ENCODE measurements at places on chromosomes 11 and 22.

DNA sequence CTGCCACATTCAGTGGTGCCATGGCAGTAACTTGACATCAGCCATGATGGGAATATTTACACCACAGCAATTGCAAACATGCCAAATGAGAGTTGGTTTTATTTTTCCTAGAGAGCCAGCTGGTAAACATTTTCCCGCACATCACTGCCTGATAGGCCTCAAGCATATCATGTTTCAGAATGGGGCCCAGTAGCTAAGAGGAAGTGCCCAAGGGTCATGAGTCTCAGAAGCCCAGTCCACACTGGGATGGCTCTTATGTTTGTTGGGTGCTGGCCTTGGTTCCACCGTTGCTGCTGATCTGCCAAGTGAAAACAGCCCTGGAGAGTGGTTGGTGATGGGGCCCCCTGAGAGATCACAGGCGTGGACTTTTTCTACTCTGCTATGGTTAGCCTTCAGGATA is 64.3 kb upstream of the NAV2 start:
- no peak for DNase-seq

DNA sequence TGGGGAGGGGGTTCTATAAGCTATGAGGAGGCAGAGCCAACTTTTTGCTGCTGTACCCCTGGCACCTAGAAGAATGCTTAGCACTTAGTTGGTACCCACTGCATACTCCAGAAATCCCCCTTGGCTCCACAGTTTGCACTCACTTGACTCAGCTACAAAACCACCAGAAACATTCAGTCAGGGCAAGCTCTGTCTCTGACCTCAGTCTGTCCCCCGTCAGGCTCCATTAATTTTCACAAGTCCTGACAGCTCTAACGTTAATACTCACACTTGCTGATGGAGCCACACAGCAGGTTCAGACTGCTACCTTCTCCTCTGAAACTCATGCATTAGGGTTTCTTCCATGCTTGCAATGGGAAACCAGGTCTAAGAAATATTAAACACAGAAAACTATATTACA is 81.7 kb downstream of the MPPED2 start:
- DNase-seq: no peak

GRCh38 chr11:27295928-27296327 is 67.1 kb downstream of the CCDC34 start:
- DNase-seq: no peak

DNA sequence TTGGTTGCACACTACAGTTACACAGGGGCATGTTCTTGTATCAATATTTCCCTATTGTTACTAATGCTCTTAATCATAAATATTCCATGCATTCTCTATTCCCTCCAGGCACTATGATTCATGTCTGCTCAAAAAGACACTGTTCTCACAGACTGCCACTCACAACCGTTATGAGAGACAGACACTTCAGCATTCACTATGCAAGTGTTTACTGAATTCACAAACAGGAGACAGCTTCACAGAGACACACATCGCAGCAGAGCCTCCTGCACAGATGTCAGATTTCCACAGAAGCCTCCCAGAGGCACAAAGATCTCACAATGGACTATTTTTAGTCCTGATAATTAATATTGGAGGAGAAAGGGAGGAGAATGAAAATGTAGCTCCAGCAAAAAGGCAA is 930.4 kb downstream of the OPCML start:
- DNase-seq: no peak

DNA sequence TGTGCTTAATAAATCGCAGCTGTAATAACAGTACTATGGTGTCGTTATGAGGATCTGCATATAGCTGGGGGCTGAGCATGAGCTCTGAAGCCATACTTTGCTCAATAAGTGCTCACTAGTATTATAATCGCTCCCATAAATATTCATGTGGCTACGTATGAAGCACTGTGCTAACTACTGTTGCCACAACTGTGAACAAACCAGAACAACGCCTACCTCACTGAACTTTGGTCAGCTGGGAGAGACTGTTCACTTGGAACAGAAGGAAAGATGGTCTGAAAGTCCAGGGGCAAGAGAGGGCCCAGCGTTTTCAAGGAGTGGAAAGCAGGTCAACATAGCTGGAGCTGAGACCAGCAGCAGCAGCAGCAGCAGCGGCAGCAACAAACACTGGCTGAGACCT is 141.6 kb downstream of the EFCAB6 start:
- no peak for DNase-seq

DNA sequence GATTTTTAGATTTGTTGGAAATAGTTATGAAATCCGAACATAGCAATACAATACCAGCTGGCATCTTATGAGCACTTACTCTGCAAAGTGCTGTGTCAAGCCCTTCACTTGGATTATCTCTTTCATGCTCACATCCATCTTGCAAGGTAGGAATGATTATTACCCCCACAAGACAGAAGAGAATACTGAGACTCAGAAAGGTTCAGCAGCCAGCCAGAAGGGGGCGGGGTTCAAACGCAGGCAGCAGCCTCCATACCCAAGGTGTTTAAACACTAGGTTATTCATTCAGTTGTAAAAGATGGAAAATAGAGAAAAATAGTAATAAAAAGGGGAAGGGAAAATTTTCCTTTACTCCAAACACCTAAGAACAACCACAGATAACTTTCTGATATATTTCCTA is 158.5 kb downstream of the CCDC34 start:
- no peak for DNase-seq

DNA sequence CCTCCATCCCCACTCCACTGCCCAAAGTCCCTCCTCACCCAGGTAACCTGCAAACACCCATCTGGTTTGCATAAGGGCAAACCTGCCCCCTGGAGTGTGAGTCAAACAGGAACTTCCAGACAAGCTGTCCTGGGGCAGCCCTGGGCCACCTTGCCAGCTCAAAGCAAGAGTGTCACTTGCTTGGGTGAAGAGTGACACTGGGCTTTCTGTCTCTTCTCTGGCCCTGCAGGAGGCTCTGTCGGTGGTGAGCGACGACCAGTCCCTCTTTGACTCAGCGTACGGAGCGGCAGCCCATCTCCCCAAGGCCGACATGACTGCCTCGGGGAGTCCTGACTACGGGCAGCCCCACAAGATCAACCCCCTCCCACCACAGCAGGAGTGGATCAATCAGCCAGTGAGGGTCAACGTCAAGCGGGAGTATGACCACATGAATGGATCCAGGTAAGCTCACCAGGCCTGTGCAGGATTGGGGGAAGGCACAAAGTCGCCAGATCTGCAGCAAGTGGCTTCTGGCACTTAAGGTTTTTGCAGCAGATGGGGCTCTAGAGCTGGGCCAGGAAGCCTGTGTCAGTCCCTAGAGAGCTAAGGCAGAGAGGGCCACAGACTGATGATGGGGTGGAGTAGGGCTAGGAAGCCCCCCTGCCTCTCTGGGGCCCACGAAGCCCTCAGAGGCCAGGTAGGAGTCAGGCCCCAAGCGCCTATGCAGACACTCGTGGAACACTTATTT is 64.2 kb downstream of the FLI1 start:
- DNase-seq: peak; percentile 6

GRCh38 chr11:56846631-56847576 is 98.4 kb upstream of the OR9G4 start:
- DNase-seq: no peak

DNA sequence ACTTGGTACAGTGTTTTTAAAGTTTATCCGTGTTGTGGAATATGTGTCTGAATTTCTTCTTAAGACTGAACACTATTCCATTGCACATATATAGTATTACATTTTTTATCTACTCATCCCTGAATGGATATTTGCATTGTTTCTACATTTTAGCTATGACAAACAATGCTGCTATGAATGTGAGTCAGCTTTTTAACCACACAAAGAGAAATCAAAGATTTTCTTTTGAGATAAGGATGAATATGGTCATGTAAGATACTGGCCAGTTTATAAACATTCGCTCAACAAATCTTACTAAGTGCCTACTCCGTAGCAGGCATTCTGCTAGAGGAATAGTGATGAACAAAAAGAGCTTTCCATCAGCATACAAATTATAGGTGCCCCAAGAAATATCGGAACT is 16.5 kb upstream of the OR9G4 start:
- no peak for DNase-seq

GRCh38 chr11:1128311-1129142 is 29.2 kb upstream of the MUC5AC start:
- DNase-seq: no peak

DNA sequence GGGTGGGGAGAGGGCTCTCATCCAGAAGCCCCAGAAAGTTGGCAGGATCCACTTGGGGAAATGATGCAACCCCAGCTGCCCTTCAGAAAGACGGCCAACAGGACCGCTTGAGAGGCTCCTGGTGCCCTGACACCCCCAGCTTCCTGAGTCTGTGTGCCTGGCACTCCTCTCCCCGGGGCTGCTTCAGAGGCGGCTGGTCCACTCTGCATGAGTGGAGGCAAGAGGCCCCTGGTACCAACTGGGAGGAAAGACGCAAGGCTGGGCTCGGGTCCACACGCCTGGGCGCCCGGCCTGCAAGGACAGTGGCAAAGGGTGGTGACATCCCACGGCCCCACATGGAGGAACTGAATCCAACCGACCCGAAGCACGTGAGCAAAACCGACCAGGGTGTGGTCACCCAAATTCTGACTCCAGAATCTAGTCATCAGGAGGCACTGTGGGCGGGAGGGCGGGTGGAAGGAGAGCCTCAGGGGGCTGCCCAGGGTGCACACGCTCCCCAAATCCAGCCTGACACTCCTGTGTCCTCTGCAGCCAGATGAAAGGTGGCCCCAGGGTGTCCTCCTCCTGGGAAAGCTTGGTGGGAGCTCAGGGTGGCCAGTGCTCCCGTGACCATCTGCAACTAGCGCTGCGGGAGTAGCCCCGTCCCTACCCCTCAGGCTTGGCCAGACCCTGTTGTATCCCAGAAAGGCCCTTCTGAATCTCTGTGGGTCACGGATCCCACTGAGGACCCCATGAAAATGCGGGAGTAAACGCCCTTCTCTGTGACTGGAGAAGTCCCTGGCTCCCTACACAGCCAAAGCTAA is 3.7 kb downstream of the RNH1 start:
- DNase-seq: peak; percentile 18

DNA sequence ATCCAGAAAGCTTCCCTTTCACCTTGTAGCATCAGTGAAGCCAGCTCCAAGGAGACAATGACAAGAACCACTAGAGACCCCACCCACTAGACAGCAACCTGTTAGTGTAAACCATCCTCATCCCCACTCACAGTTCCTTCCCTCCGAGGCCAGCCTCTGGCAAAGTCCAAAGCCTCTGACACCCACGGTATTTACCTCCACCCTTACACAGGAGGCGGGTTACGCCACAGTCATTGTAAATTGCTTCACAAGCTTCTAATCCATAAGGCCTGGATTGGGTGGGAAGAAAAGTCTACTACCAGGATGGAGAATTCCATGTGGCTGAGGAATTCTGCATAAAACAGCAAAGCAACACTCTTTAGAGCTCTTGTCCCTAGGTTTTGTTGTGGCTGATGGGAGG is 287.4 kb downstream of the BUD13 start:
- no peak for DNase-seq

- no peak for DNase-seq
Observed at GRCh38 chr11:71476926-71477640, 24.1 kb downstream of the NADSYN1 start.

DNA sequence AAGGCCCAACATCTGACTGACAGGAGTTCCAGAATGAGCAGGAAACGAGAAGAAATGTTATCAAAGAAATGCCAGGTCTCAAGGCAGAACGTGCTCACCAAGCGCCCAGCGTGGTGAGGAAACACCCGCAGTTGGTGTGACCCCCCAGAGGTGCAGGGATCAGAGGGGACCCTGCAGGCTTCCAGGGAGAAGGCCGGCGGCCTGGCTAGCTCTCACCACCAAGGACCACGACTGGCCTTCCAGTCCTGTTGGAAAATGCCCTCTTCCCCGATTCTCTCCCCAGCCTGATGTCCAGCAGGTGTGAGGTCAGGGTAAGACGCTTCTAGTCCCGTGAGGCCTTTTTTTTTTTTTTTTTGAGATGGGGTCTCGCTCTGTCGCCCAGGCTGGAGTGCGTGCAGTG is 189.1 kb downstream of the IGLL1 start:
- DNase-seq: no peak

DNA sequence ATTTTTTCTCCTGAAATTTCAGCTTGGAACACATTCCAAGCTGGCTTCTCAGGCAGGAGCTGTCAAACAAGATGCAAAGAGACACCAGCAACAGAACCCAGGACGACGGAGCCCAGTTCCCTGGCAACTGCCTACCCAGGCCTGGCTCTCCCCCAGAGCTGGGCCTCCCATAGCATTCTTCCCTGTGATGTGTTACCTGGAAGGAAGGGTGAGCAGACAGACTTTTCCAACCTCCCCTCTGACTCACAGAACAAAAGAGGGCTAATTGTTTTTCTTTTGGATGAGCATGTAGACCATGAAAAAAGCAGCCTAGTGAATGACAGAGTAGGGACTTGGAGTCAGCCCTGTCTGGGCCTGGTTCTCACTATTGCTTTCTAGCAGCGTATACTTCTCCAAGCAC is 55.3 kb upstream of the BMAL1 start:
- no peak for DNase-seq

GRCh38 chr11:79018371-79018849 is 422.4 kb downstream of the TENM4 start:
- DNase-seq: no peak

DNA sequence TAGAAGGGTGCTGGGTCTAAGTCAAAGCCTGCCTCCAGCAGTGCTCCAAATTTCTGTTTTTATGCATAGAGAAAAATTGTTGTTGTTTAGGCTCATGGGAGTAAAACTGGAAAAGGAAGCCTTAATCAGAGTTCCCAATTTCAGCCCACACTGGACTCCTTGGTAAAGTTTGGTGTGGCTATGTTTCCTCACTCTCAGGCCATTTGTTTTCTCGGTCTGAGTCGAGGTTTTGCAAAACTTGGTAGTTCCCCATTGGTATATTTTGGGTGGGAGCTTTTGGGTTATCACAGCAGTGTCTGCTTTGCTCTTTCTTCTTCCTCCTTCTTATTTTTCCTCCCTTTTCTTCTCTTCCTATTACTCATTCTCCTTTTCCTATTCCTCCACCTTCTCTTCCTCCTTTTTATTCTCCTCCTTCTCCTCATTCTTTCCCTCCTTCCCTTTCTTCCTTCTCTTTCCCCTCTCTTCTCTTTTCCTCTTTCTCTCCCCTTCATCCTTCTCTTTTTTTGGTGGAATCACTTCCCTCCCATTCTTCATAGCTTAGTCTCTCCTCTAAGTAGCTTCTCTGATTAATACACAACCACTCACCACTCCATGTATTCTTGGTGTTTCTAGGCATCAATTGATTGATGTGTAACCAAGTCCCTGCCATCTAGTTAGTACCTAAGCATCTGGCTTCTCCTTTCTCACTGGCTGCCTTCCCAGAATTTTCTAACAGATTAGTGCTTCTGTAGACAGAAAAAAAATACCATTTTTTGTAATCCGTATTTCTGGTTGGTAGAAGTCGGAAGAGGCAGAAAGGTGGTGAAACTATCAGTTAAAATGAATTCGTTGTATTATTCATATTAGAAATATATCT is 10.1 kb downstream of the SLC5A1 start:
- DNase-seq: no peak

DNA sequence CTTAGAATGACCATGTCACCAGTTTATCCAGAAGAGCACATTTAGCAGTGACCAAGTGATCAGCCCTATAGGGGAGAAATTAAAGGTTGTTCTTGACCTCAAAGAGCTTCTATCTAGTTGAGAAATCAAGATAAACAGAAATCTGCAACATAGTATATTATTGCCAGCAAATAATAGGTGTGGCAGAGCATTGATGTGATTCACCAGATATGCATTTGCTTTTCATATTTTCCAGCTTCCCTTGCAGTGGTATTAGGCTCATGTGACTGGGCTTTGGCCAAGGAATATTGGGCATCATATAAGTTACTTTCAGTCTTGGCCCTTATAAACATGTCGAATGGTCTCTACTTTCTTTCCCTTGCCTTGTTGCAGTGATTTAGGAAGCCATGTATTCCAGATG is 34.5 kb downstream of the COMMD9 start:
- DNase-seq: no peak

Measured in CD4-positive, alpha-beta T cell treated with Interleukin-15 for 4 hours (primary cell).